ENCODE measurements at places on chromosomes 7 and 10.

GRCh38 chr7:138292951-138293350, 167.1 kb upstream of the TRIM24 start:
- DNase-seq, result no peak

DNA sequence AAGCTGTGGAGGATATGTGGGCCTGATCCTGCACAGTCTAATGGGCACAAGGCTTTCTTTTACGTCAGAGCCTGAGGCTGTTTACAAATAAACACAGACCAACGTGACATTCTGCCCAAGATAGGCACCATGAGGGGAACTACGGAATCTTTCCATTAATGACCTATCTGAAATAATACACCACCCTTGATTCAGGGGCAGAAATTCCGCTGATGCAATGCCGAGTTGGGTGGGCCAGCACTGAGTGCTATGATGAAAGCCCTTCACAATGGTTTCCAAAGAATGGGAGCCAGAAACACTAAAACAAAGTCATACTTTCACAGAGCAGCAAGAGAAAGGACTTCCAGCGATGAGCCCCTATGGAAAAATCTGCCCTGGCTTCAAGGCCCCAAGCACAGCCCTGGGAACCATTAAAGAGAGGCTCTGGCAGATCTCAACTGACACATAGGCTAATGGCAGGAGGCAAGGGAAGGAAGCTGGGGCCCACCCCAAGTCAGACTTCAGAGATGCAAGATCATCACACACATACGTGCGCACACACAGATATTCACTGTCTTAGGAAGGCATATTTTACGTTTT, 72.2 kb upstream of the DLX6 start:
- DNase-seq, result no peak

DNA sequence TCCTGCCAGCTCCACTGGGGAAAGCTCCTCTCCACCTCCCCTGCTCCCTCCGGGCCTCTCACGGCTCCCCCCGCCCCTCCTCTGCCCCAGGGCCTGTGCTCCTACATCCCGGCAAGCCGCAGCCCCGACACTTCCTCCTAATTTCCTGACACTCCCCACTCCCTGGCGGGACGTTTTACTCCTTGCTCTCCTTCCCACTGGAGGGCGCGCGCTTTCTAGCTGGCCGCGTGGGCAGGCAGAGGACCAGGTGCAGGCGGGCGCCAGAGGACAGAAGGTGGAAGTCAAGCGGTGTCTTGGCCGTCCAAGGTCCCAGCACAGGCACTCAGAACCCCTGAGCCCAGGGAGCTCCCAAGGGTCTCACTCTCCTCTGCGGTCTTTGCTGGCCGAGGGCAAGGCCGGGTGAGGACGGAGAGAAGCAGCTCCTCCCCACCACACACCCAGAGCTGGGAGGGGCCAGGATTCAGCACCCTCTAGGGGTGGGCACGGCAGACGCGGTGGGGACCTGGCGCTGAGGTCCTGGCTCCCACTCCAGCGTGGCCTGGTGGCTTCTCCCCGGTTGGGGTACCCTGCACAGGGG, 19.1 kb downstream of the ADAM8 start:
- DNase-seq, result no peak

DNA sequence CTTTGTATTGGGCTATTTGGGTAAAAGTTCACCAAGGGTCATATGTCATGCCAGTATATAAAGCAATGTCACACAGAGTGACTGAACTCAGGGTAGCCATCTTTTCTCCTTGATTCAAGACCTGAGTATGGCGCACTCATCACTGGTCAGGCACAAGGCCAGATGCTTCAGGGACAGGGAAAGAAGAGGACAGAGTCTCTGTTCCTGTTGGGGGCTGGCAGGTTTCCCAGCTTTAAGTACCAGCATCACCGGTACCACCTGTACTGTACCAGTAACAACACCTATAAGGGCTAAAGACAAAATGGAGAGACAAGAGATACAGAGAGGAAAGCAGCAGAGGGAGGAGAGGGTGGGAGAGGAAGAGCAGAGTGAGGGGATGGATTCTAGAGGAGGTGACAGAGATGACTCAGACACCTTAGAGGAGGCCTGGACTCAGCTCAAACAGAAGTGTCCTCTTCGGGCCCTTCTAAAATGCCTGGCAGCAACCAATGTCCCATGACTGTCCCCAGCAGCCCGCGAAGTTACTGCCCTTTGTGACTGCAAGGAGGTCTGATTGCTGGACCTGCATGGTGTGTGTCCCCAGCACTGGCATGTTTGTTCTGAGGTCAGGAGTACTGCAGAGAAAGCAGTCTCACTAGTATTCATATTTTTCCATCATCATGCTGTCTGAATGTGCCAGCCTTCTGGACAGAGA, 191.3 kb downstream of the MYOF start:
- no peak for DNase-seq

DNA sequence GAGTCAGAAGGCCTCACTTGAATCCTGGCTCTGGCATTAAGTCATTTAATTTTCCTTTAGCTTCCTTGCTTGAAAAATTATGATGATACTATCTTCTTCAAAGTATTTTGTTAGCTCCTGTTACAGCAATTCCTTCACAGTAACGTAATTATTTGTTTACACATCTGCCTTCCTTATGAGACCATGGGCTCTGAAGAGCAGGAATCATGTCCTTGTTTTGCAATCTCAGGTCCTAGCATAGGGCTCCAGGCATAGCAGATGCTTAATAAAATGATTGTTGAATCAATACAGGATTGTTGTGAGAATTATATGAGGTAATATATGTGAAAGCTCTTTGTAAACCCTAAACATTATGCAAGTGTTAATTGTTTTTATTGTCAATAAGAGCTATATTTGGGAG, 25.5 kb downstream of the KLHDC10 start:
- DNase-seq, result no peak

- DNase-seq, result no peak
Measured at GRCh38 chr7:130894146-130894908, 160.3 kb upstream of the KLF14 start.

DNA sequence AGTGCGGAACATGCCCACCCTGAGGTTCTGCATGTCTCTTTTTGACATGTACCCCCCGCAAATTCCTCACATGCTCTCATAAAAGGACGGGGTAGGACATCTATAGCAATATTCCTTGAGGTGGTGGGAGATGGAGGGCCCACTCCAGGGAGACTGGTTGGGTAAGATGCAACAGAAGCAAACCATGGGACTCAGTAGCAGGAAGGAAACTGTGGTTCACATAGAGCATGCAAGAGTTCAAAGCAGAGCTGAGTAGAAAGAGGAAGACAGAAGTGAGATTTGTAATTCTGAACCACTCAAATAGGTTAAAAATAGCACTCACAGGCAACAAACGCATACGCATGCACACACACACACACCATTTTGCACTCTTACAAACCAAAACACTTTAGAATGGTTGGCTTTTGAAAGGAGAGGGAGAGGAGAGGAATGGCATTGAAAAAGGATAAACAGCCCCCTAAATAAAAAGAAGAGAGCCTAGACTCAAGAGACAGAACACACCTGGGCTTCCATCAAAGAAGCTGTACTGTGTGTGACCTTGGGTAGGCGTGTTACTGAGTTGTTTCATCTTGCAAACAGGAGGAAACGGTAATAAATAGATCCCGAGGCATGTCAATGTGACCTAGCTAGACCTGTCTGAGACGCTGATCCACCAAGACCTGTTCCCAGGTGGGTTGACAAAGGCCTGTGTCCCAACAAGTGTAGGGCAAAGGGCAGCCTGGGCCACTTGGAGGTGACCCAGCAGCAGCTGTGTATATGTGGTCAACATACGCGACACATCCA, 77.6 kb upstream of the LRRC4 start:
- DNase-seq, result no peak

DNA sequence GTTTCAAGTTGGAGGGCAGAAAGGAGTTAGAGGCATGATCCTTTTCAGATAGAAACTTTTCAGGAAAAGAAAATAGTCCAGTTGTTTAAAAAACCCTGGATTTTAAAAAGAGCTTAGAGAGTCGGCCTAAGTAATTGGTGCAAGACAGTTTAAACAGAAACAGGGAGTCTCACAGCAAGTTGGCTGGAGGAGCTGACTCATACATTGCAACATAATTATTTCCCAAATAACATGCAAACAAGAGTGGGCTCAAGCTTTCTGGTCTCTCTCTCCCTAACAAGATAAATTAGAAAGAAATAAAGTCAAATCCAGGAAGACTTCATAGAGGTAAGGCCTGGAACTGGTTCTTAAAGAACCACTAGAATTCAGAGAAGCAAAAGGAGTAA, 100.3 kb upstream of the AGBL3 start:
- DNase-seq, result no peak

- DNase-seq, result no peak
Measured at GRCh38 chr7:318878-319661, 29.1 kb downstream of the FOXL3 start.

DNA sequence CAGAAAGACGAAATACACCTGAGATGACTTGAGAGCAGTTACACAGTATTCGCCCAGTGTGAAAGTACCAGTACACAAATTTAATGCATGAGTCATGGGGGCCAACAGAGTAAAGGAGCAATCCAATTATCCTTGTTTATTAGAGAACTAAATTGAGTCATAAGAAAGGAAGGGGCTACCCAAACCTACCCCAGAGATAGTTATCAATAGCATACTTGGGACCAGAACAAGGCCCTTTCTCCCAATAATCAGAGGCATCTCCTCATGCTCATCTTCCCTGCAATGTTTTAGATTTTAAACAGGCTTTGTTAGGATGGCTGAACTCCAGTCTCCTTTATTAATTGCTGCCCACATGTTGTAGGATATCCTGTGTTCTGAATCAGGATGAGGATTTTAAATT, 239.7 kb upstream of the LRGUK start:
- DNase-seq, result no peak

- no peak for DNase-seq
Measured at GRCh38 chr10:43971306-43971705, 322.6 kb upstream of the ZNF32 start.

DNA sequence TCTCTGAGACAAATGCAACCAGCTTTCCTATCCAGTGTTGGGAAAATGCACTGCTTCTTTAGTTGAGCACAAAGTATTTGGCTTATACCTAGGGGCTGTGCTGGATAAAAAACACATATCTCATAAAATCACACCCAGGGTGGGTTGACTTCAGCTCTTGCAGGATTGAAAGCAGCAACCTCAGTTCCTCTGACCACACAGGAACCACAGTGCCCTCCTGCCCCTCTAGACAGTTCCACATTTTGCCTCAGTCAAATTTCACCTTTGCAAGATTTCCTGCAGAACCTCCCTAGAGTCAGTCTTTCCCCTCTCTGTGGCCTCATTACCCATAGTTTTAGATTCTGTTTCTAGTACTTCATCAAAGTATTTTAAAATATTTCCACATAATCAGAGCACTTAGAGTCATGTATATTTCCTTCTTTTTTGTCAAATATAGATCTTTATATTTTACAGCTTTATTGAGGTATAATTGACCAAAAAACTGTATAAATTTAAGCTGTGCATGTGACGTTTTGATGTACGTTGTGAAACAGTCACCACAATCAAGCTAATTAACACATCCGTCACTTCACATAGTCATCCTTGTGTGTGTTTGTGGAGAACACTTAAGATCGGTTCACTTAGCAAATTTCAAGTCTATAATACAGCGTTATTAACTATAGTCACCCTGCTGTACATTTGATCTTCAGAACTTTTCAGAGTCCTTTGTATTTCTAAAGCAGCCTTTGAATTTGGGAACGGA, 37.0 kb upstream of the EGR2 start:
- no peak for DNase-seq

- DNase-seq, result no peak
Measured at GRCh38 chr10:4763513-4763912, 62.5 kb upstream of the AKR1E2 start.

DNA sequence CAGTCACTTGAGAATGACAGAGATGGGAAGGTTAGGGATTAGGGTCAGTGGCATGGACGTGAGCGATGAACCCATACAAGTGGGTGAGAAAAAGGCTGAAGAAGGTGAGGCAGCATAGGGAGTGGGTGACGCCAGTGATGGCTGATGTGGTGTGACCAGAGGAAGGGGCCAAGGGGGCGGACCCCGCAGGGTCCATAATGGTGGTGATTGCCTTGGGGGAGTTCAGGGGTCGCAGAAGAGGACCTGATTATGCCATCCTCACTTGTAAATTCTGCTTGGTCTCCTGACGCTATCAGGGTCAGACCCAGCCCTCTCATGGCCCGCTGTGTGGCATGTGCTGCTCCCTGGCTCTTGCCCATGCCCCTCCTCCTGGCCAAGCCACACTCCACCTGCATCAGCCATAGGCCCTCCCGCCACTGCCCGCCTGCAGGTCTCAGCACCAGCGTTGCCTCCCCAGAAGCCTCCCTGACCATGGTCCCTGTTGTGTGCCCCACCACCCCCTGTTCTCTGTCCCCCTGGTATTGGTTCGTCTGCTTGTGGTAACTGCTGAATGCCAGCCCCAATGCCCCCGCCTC, 235.7 kb downstream of the EBF3 start:
- DNase-seq, result no peak

GRCh38 chr10:110142965-110143364, 64.4 kb upstream of the MXI1 start:
- no peak for DNase-seq

DNA sequence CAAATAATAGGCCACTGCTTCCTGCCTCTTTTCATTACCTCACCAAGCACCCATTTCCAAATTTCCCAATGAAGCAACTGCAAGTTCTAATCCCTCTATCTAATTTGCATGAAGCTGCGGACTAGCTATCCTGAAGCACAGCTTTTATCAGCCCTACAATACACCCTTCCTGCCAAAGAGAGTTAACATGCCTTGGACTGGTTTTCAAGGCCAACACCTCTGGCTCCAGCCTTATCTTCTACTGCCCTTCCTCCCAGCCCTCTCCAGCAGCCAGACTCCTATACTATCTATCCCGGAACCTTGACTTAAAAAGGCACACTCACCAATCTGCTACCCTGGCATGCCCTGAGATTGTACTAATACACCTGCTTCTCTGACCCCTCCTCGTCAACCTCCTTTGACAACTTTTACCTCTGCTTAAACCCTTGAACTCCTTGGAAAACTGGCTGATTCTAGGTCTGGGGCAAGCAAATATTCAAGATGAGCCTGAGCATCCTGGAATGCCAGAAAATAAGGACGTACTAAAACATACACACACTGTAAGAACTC, 73.4 kb downstream of the SGMS1 start:
- DNase-seq, result no peak

Data from keratinocyte (primary cell).